Stimulated activated CD4-positive, alpha-beta T cell treated with anti-CD3 and anti-CD28 coated beads, Interleukin-4, amount 100 ng/mL, for 4 hours (primary cell): ENCODE measurements at places on chromosomes 4 and X.

DNA sequence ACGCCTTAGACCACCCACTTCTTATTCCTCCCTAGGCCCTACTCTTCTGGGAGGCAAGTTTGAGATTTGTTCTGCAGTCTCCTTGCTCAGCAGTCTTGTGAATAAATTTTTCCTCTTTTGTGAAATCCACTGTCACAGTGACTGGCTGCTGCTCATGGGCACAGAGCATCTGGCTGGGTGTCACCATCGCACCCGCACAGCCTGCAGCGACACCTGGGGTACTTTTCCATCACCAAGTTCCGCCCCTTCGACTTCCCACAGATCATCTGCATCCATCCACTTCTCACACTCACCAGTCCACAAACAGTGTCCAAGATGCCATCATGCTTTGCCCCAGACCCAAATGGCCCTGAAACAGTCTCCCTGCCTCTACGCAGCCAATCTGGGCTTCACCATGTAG lies 36.4 kb upstream of the AFAP1 start:
- no peak for DNase-seq

GRCh38 chr4:147717878-147718277 lies 14.0 kb upstream of the ARHGAP10 start:
- no peak for DNase-seq

DNA sequence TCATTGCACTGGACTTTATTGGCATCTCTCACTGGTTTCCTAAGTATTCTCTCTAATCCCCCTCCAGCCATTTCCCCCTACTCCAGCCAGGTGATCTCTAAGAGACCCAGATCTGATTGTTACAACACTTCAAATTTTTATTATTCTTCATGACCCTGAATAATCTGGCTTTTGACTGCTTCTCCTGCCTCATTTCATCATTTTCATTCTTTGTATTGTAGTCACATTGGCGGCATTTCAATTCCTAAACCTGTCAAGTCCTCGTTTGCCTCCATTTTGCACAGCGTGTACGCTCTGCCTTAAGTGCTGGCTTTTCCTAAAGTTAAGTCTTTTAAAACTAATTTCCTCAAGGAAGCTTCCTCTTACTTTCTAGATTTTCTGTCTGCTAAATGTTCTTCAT lies 31.6 kb downstream of the UBE2K start:
- DNase-seq: no peak

DNA sequence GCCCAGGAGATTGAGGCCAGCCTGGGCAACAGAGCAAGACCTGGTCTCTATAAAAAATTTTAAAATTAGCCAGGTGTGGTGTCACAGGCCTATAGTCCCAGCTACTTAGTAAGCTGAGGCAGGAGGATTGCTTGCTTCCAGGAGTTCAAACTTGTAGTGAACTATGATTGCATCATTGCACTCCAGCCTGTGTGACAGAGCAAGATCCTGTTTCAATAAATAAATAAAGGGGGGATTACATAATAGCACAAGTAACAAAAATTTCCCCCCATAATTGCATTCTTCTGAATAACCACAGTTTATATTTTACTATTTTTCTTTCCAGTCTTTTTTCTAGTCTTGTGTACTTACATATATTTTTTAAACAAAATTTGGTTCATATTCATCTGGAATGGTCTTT lies 135.6 kb downstream of the CHIC2 start:
- DNase-seq: no peak

- no peak for DNase-seq
Observed at GRCh38 chr4:27005501-27005900, 144.9 kb downstream of the STIM2 start.

GRCh38 chrX:13053171-13053570 lies 8.8 kb upstream of the FAM9C start:
- DNase-seq: no peak

DNA sequence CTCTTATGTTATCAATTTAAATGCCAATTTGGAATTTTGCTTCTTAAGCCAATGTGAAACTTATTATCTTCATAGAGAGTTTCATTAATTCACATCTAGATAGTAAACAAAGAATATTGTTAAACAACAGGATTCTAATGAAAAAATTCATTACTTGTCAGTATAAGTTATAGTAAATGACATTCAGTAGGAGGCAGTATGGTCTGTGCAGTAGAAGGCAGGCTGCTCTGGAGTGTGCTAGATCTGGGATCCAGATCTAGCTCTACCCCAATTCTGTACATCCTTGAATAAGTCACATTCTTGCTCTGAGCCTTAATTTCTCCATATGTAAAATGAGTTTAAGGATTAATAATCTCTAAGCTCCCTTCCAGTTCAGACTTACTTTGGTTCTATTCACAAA lies 202.7 kb upstream of the POU3F4 start:
- DNase-seq: no peak

DNA sequence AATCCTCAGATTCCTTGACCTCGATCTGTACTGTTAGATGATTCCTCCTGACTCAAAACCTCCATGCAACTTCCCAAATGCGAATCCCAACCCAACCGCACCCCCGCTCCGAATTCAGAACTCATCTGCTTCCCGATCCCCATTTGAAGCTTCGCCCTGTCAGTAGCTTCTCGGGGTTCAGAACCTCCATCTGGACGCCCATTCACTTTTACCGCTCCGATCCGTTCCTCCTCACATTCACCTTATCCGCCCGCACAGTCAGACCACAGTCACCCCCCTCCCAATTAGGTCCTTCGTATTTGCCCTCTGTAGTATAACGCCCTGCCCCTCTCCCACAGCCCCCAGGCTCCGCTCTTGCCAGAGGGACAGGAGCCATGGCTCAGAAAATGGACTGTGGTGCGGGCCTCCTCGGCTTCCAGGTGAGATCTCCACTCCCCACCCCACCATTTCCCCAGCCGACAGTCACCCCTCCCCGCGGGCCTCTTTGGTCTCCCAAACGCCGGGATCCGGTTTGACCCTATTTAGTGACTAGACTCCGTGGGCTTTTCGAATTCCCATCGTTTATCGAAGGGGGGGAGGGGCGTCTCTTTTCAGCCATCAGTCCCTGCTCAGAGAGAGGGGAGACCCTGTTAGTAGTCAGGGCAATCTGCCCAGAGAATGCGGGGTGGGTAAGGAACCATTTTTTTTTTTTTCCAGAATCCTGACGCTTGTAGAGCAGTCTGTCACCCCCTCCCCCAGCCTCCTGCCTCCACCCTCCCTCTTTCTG lies 691 bp downstream of the MAGED1 start:
- DNase-seq: no peak

DNA sequence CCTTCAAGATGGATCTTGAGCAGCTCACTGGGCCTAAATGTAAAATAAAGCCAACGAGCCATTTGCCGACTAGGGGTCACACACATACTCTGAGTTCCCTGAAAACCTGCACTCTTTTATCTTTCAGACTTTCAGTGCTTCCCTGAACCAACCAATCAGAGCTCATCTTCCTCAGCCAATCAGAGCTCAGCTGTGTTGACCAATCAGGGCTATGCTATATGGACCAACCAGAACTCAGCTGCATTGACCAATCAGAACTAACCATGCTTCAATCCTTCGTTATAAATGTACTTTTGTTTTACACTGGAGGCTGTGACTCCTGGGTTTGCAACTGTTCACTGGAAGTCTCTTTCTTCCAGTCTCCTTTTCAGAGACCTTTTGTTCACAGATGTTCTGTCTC lies 19.3 kb downstream of the SLC25A53 start:
- DNase-seq: no peak
